Stimulated activated CD8-positive, alpha-beta memory T cell treated with anti-CD3 and anti-CD28 coated beads, Interleukin-15, amount 100 ng/mL, for 4 hours (primary cell): ENCODE measurements at places on chromosomes 4 and X.

GRCh38 chr4:150600812-150601445 is 19.0 kb downstream of the MAB21L2 start:
- no peak for DNase-seq

DNA sequence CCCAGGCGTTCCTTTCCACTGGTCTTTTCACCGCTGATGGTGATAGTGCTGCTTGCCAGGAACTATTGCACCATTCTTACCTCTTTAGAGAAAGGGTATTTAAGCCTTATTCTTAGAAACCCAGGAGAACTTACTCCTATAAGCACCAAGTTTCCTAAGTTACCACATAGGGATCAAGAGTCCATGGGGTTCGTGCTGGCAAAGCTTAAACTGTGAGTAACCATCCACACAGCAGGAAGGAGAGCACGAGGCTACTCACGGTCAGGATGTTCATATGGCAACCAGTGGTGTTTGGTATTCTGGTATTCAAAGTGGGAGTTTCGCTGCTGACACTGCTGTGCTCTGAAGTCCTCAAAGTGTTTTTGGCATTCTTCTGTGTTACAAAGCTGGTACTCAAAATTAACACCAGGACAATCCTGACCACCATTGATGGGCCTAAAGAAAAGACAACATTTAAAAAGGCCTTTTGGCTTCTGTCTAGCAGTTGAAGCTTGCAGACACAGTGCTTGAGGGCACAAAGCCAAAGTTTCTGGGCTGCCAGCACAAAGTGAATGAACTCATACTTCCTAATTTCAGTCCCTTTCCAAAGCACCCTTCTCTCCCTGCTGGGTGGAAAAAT is 256.9 kb downstream of the ADAMTS3 start:
- no peak for DNase-seq

GRCh38 chr4:61468024-61468720 is 268.0 kb downstream of the ADGRL3 start:
- no peak for DNase-seq

- no peak for DNase-seq
Measured at GRCh38 chr4:124913237-124913636, 200.7 kb upstream of the ANKRD50 start.

DNA sequence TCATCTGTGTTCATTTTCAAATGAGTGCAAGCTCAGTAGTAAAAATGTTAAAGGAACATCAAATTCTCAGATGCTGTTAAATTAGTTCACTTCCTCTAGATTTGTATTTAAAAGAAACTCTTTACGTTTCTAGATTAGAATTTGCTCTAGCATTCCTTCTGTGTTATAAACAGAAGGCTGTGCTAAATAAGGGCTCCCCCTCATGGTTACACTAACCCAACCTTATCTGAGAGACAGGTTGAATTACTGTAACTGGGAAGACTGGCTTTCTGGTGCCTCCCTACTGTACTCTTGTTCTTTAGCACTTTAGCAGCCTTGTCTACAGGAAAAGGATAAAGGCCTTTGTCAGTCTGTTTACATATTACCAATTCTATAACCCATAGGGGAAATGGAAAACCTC is 56.8 kb downstream of the RXFP1 start:
- DNase-seq = no peak

DNA sequence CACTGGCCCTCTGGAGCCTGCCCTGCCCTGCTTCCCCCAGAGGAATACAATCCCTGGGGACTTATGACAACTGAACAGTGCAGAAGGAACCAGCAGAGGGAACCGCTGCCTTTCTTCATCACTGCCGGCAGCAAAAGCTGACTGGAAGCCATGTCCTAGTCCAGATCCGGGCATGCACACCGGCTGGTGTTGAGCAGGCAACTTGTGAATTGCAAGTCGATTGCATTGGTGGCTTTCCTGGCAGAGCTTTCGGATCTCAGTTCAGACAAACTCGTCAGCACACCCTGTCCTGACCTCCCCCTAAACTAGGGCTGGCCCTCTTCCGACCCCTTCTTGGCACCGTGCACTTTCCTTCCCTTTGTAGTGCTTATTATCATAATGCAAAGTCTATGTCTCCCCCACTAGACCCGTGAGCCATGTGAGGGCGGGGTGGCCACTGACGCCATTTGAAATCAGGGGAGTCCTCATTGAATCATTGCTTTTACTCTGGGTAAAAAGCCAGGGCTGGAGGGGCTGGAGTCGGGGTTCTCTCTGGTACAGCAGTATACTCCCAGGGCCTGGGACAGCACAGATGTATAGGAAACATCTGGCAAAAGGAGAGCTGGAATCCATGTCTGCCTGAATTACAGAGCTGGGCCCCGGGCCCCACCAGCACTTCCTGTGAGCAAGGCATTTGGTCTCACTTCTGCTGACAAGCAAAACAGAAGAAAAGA is 1.8 kb downstream of the ARHGAP4 start:
- no peak for DNase-seq

DNA sequence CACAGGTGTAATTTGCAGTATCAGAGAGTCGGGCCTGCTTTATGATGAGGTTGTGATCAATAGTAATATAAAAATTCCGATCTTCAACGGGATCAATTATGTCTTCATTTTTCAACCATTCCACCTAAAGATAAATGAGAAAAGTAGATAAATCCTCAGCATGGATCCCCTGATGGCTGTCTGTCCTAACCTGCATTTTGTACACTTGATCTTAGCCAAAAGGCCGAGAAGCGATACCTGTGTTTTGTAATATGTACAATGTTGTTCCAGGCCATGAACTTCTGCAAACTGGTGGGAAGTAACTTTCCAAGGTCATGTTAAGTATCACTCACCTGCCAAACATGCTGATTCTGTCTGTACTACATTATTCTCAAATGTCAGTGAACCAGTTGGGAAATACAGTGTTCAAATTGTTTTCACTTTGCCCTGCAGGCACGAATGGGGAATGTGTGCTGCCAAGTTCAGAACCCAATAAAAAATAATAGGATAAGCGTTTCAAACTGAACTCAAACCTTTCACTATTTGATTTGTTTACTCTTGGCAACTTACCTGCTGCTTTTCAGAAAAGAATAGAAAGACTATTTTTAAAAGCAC is 298.1 kb downstream of the UNC5C start:
- DNase-seq = no peak

- no peak for DNase-seq
Measured at GRCh38 chr4:2823301-2823670, 20.4 kb upstream of the ADD1 start.

DNA sequence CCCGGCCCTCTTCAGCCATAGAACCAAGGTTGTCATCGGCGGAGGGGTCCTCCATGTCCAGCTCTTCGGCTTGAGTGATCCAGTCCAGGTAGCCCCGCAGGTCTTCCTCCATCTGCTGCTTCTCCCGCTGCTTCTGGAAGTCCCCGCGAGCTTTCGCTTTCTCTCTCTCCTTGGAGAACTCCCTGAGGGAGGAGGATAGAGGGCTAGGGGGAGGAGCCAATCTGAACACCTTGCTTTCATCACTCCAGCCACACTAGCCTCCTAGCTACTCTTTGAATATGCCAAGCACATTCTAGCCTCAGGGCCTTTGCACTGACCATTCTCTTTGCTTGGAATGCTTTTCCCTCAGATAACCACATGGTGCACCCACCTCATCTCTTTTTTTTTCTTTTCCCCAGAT is 6.2 kb downstream of the CACNA1F start:
- no peak for DNase-seq

- no peak for DNase-seq
Measured at GRCh38 chrX:154730253-154730891, 20.5 kb downstream of the GAB3 start.

- DNase-seq = no peak
Measured at GRCh38 chr4:1336088-1336491, 10.9 kb upstream of the UVSSA start.

GRCh38 chrX:152155766-152156310 is 17.5 kb upstream of the MAGEA10 start:
- DNase-seq = no peak

DNA sequence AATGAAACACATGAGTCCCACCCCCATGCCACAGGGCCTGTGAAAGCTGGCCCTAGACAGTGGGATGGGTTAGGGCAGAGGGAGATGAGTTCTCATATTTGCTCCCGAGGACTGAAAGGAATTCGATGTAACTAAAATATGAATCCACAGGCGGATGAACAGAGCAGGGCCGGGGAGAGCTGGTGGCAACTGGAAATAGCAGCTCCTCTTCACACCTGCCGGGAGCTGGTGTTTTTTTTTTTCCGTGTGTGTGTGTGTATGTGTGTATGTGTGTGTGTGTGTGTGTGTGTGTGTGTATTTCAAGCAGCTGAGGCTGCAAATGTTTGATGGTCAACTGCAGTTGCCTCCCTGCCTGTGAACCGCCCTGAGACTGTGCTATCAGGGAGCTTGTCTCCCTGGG is 115.1 kb upstream of the PSAPL1 start:
- DNase-seq = no peak

GRCh38 chr4:76595435-76595834 is 160.4 kb downstream of the SHROOM3 start:
- DNase-seq = no peak

DNA sequence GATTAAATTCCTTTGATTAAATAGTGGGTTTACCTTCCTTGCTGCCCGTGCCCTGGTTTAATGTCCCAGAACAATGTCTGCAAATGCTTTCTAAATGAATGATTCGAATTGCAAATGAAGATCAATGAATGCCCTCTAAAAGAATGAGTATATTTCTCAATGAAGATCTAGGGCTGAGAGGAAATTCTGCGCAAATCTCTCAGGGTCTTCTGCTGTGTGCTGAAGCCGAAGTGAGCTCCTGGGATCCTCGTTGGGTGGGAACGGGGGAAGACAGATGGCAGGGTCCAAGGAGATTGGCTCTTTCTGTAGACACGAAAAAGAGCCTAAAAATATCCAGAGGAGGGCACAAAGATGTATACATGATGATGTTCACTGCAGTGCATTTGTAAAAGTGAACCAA is 224.8 kb downstream of the STIM2 start:
- no peak for DNase-seq
